Gastrocnemius medialis (tissue), 4 donors: ENCODE measurements at places on chromosomes 6 and 20. TPM values are rescaled to one million over a fixed set of nuclear protein-coding genes. Genes with fewer than 3 reads are reported as not detected.

DNA sequence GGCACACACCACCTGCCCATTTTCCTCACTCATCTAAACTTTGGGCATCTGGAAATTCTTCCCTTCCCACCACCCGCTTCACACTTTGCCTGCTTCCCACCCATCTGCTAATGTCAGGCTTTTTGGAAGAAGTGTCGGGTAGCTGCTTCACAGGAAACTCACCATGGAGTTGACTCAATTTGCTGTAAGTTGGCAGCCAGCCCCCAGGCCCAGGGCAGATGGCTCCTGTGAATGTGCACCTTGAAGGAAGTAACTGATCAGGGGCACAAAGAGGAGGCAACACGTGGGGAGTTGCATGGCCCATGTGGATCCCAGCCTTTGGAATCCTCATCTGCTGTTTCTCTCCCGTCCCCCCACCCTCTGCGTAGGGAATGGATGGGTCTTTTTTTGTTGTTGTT, 87.3 kb downstream of the PPP1R14C start:
- H3K27me3 ChIP-seq: no peaks in the 10 kb centered on the region
- no peak overlapping the region for H3K27ac ChIP-seq
- H3K36me3 ChIP-seq: no peaks in the 10 kb centered on the region
- DNase-seq: no peak
- no peak overlapping the region for H3K4me3 ChIP-seq

- DNase-seq: no peak
- H3K4me1 ChIP-seq: no peaks in the 10 kb centered on the region
- no peaks in the 10 kb centered on the region for H3K27me3 ChIP-seq
- no peaks in the 10 kb centered on the region for H3K36me3 ChIP-seq
- no peak overlapping the region for H3K4me3 ChIP-seq
These were observed 89.0 kb downstream of the IPCEF1 start for GRCh38 chr6:154267508-154268106.

DNA sequence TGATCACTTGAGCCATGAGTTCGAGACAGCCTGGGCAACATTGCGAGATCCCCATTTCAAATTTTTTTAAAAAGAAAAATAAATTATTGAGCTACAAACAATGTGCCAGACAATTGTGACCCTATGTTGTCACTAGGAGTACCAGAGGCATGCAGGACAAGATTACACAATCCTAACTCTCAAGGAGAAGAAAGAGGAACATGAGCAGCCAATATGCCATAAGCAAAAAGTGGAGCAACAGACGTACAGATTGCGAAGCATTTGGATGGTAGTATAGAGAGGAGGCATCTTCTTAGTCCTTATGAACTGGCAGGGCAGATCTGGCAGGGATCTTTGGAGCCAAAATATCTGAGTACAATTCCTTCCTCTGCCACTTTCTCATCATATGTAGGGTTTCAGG, 156.4 kb downstream of the OR2B2 start:
- no peak overlapping the region for H3K4me3 ChIP-seq
- H3K27ac ChIP-seq: no peak overlapping the region
- no peak for DNase-seq
- H3K4me1 ChIP-seq: no peaks in the 10 kb centered on the region
- H3K27me3 ChIP-seq: peaks cover 32% of the 10 kb centered on the region

DNA sequence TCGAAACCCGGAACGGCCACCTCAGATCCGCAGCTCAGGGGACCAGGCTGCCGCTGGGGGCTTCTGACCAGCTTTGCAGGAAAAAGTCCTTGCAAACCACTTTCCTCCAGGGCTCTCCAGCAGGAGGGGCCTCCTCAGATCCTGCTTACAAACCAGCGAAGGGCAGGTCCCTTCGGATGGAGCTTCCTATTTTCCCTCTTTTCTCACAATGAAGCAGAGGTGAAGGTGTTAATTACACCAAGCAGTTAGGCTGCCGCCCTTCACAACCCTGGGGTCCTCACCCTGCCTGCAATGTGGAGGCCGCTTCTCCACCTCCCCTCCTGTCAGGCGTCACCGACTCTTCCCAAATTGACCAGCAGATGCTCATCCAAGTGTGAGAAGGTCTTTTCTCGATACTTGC, 5.7 kb downstream of the ARHGAP40 start:
- no peak for DNase-seq
- no peak overlapping the region for H3K4me3 ChIP-seq
- H3K36me3 ChIP-seq: no peaks in the 10 kb centered on the region
- H3K27me3 ChIP-seq: peaks cover 16% of the 10 kb centered on the region
- H3K4me1 ChIP-seq: no peaks in the 10 kb centered on the region

DNA sequence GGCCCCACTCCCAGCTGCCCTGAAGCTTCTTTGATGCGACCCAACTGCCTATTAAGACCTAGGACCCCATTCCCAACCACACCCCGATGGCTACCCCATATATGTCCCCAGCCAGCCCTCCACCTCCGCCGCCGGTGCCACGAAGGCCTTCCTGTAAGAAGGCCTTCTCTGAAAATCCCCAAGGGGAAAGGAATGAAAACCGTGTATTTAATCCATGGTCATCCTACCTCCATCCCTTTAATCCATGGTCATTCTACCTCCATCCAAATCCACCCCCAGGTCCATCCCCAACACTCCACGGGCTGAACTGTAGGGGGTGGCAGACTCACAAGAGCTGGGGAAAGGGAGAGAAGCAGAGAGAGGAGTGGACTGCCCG, 545 bp upstream of the VSX1 start:
- no peak overlapping the region for H3K27ac ChIP-seq
- H3K4me3 ChIP-seq: no peak overlapping the region
- peaks cover 75% of the 10 kb centered on the region for H3K27me3 ChIP-seq
- H3K36me3 ChIP-seq: no peaks in the 10 kb centered on the region
- peaks cover 32% of the 10 kb centered on the region for H3K4me1 ChIP-seq

DNA sequence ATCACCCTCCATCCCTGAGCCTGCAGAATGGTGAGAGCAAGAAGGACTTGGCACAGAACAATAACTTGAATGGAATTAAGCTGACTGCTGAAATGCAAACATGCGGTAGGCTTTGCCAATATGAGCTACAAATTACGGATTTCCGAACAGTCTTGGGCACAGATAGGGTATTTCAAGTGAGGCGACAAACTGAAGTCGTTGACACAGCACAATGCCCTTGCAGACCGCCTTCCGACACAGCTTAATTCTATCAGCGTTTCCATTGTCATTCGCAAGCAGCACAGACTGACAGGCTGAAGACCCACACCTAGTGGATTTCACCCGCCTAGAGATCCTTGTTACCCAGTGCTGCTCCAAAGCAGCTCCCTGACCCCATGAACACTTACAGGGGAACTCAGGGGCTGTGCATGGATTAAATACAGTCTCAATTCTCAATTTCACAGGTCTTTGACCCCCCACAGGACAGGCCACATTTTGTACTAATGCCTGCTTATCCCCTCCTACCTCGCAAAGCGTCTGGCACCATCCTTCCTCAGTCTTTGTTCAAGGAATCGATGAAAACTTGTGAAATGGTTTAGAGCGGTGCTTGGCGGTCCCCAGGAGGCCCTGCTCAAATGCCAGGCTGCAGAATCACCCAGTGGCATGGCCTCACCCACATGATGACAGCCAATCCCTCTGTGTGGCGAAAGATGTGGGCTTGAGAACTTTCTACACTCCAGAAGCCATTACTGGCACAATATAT, 34.6 kb downstream of the RAMACL start:
- peak overlapping the region; percentile 91 for H3K27ac ChIP-seq
- H3K4me1 ChIP-seq: peaks cover 40% of the 10 kb centered on the region
- H3K27me3 ChIP-seq: no peaks in the 10 kb centered on the region
- no peak for DNase-seq
- no peaks in the 10 kb centered on the region for H3K36me3 ChIP-seq
- H3K4me3 ChIP-seq: no peak overlapping the region

IRAK1BP1 gene
- 1.1 TPM for total RNA-seq

DNA sequence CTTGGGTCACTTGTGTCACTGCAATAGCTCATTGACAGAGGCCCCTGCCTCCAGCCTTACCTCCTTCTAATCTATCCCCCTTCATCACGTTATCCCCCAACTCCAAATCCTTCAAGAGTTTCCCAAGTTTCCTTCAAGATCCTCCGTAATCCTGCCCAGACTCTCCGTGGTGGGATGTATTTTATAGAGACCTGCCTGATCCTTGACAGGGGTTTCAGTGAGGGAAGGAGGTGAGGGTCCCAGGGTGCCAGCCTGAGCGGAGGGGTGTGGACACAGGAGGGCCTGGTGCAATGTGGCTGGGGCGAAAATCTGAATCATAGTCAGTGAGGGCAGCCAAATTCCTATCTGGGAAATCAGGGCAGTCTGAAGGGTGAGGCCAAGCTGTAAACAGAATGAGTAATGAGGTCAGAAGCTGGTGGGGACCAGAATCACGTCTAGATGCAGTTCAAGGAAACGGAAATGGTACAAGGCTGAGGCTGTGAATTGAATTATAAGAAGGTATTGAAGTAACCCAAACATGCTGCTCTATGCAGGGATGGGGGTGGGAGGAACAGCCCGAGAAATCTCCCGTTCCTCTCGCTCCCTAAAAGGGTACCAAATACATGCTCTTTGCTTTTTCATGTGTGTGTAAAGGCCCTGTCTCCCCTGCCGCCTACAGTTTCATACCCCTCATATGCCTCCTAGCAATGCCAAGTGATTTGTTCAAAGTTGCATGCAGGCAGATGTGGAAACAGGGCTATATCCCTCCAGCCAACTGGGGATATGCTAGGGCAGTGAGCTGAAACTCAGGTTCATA, 35.4 kb upstream of the PIM1 start:
- no peaks in the 10 kb centered on the region for H3K36me3 ChIP-seq
- peak; percentile 74 for DNase-seq
- H3K4me3 ChIP-seq: no peak overlapping the region

HLA-DQA2 gene
- total RNA-seq: not detected

DNA sequence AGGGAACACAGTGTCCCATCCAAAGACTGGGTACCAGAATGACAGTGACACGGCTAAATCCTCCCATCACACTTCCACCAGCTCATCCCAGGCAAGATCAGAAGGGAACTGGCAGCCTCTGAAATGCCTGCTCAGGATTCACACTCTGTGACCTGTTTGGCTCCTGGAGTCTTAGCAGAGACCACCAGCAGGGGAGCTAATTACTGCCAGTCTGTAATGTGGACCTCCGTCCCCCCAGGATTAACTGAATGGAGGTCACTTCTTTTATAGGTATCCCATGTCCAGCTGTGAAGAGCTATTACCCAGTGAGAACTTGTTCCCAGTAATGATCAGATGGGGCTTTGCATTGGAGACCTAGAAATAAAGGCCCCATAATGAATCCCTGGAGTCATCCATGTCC, 45.2 kb downstream of the DEFB114 start:
- H3K36me3 ChIP-seq: no peaks in the 10 kb centered on the region
- H3K27me3 ChIP-seq: no peaks in the 10 kb centered on the region
- no peaks in the 10 kb centered on the region for H3K4me1 ChIP-seq
- H3K4me3 ChIP-seq: no peak overlapping the region

- H3K27me3 ChIP-seq: no peaks in the 10 kb centered on the region
- DNase-seq: no peak
- peak overlapping the region; percentile 92 for H3K27ac ChIP-seq
- H3K4me3 ChIP-seq: peak overlapping the region; percentile 62
- peaks cover 10% of the 10 kb centered on the region for H3K4me1 ChIP-seq
- H3K36me3 ChIP-seq: no peaks in the 10 kb centered on the region
These were observed 1.3 kb downstream of the HINT3 start for GRCh38 chr6:125957845-125958244.

DNA sequence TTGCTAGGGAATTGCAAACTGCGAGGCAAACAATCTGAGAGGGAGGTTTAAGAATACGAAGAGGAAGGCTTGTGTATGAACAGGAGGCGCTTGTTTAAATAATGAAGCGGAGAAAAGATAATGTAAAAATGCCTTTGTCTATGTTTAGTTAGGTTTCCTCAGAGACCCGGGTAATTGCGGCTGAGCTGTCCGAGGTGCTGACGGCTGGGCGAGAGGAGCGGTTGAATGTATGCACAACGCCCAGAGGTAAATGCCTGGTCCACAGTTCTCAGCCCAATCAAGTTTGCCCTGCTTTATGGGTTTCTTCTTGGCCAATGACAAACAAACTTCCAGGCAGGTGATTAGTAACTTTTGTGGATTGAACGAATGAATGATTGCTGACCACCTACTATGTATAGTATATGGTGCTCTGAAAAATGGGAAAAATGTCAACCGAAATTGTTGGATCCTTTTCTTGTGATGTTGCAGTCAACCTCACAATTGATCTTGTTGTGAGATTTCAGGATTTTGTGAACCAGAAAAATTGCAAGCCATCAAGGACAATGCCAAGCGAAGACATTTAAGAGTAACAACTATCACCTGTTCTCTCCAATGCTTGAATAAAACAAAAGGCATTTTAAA, 38.3 kb upstream of the SLC32A1 start:
- H3K4me1 ChIP-seq: no peaks in the 10 kb centered on the region
- H3K4me3 ChIP-seq: no peak overlapping the region
- peaks cover 6% of the 10 kb centered on the region for H3K27me3 ChIP-seq
- DNase-seq: no peak
- H3K27ac ChIP-seq: no peak overlapping the region

ASIP gene
- not detected for total RNA-seq

- H3K36me3 ChIP-seq: no peaks in the 10 kb centered on the region
- no peak overlapping the region for H3K4me3 ChIP-seq
- H3K4me1 ChIP-seq: peaks cover 20% of the 10 kb centered on the region
- no peak for DNase-seq
- H3K27me3 ChIP-seq: no peaks in the 10 kb centered on the region
These were observed 73.7 kb downstream of the LYRM2 start for GRCh38 chr6:89564752-89565427.

ME1 gene
- total RNA-seq: 36.8 TPM

DNA sequence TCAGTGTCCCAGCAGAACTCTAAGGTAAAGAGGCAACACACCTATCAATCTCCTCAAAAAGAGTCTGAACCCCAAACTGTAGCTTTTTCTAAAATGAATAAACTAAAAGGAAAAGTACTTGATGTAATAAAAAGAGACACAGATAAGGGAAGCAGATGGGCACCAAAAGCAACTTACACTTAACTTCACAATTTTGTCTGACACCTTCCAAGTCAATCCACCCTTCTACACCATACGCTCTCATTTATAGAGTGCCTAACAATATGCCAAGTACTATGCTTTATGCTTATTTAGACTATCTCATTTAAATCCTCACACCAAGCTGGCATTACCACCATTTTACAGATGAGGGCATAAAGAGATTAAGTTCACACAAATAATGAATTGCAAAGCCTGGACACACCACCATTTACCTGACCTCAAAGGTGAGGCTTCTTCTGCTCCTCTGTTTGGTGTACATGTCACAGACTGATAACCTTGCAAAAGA, 90.6 kb upstream of the DST start:
- no peak overlapping the region for H3K27ac ChIP-seq
- H3K27me3 ChIP-seq: no peaks in the 10 kb centered on the region
- DNase-seq: no peak
- no peaks in the 10 kb centered on the region for H3K36me3 ChIP-seq
